ENCODE measurements at places on chromosomes 1 and 21.

- no peak for DNase-seq
Observed at GRCh38 chr1:241413974-241414373, 57.0 kb upstream of the RGS7 start.

DNA sequence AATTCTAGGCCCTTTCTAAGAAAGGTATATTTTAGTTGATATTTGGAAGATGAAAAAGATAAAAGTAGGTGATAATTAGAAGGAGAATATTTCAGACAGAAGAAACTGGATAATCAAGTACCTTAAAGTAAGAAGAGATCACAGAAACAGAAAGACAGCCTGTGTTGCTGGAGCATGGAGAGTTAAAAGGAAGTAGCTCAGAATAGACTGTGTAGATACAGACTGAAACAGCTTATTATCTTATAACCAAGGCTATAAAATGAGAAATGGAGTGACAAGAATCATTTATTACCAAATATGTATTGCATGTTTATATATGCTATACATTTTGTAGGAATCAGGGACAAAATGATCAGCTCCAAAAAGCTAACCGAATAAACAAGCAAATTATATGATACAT is 1120.3 kb downstream of the BRINP3 start:
- no peak for DNase-seq

- no peak for DNase-seq
Observed at GRCh38 chr1:193418745-193419058, 232.3 kb upstream of the B3GALT2 start.

- DNase-seq, result no peak
Observed at GRCh38 chr1:184759112-184759511, 4.5 kb upstream of the EDEM3 start.

GRCh38 chr1:211606914-211607753 is 28.2 kb upstream of the SLC30A1 start:
- no peak for DNase-seq

DNA sequence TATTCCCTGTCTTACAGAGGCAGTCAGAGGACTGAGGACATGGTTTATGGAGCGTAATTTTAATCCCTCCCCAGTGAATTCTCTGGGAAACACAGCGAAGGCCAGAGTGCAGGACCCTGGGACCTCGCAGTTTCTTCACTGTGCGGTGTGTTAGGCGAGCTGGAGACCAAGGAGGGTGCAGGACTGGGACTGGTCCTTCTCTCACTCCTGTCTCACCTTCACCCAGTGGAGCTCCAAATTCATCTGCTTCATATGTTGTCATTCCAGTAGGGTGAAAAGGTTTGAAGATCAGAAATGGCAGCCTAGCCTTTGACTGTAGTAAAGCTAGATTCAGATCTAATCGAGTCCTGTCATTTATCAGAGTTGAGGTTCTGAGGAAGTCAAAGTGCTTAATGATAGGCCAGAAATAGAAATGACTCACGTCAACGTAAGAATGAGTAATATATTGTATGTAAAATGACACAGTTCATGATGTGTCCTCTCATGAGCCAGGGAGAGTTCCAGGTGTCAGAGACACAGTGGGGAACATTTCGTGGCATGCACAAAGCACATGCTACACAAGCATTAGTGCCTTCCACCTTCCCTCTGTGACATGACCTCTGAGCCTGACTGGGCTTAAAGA is 647.5 kb downstream of the SMYD3 start:
- DNase-seq, result no peak

All from NCI-H1436 treated with DMSO at 0.1 percent for 48 hours (cell line).